CD4-positive, alpha-beta T cell treated with Interleukin-1 beta for 1 hour (primary cell): ENCODE measurements at places on chromosomes 4 and X.

GRCh38 chr4:90317785-90318184, 190.6 kb downstream of the CCSER1 start:
- DNase-seq, result no peak

DNA sequence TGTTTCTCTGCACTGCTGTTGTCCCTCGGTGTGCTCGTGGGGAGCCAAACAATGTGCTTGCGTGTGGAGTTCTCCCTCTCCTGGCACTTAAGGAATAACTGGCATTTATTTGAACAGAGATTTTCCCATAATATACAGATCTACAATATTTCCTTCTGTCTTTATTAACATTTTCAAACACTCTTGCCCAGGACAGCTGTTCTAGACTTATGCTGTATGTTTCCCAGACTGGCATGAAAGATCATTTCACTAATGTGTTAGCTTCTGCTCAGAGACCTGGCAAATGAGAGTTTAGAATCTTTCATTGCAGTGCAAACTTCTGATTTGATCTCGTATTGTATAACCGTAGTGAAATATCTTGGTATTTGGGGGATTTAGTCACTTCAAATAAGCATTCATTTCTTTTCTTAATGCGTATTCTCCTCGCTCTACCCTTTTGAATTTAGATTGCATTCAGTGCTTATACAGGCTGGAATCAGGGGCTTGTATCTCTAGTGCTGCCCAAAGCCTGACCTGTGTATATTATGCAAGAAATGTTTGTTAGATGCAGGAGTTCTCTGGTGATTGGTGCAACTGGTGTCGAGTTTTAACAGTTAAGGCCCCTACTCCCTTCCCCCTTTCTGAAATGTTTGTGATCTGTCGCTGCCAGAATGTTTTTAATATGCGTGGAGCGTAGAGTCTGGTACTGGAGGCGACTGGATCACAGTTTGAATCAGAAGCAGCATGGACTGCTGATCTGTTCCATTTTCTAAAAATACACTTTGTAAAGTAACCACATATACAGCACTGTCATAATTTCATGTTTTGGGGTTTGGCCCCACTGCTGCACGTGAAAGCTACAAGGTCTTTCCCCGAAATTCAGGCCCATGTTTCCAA, 326.3 kb downstream of the ARHGAP10 start:
- no peak for DNase-seq

DNA sequence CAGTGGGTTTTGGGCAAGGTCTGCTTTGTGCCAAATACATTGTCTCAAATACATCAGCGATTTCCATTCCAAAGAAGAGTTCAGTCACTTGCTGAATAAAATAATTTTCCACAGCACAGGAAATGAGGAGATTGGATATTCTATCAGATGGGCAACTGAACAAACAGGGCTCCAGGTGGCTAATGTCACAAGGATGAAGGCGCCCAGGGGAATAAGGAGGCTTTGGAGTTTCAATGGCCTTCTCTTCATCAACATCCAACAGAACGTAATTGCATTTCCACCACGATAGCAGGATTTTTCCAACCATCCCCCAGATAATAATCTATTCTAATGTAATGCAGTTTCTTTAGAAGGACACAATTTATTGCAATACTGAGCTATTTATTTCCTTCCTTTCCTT, 104.7 kb upstream of the KLHL13 start:
- DNase-seq, result no peak

DNA sequence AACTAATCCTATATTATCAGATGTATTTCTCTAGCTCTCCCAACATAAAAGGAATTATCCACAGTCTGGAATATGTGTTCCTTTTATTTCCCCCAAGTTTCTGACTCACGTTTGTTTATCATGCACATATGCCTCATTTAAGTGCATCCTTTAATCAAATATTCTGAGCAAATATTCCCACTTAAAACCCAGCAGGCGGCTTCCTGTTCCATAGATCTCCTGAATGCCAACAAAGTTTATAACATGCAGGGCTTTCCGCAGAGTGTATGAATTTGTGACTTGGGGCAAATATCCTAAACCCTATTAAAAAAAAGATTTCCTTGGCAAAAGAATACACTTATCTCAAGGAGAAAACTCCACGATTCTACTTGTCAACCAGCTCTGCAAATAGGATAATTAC, 16.9 kb downstream of the GLRA2 start:
- no peak for DNase-seq

DNA sequence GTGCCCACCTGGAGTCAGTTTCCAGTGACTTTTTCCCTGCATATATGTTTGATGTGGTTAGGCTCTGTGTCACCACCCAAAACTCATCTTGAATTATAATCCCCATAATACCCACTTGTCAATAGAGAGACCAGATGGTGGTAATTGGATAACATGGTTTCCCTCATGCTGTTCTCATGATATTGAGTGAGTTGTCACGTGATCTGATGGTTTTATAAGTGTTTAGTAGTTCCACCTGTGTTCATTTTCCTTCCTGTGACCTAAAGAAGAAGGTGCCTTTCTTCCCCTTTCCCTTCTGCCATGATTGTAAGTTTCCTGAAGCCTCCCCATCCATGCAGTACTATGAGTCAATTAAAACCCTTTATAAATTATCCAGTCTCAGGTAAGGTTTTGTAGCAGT, 740.9 kb downstream of the ARAP2 start:
- no peak for DNase-seq

GRCh38 chrX:64894454-64895038, 81.7 kb downstream of the ZC4H2 start:
- DNase-seq, result peak; percentile 12

DNA sequence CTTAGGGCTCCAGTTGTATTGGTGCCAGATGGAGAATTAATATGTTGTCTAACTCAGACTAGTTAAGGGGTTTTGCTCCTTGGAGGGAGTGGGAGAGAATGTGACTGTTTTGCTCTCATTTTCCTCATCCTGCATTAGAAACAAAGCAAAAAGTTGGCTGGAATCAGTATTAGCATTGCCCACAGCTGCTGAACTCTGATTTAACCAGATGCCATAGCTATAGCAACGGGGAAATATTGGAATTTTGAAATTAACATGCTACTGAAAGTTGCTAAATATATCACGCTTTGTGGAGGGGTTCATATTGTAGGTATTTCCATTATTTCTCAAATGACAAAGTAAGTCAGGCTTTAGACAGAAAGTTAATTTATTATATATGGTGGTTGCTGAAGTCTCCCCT, 66.7 kb upstream of the EOLA2 start:
- no peak for DNase-seq

DNA sequence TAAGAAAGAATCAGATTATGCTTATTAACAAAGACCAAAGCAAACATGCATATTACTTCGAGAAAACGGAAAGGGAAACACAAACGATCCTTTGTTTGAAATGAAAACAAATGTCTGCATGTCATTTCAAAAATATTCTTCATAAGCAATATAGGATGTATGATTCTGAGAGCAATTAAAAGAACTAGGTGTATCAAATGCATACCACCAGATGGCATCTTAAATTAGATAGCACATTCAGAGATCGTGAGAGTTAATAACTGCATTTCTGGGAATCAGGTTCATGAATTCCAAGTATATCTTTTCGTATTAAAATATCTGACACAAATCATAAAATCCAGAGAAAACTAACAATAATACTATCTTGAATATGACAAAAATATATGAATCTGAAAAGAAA, 159.5 kb downstream of the PPP3CA start:
- no peak for DNase-seq

DNA sequence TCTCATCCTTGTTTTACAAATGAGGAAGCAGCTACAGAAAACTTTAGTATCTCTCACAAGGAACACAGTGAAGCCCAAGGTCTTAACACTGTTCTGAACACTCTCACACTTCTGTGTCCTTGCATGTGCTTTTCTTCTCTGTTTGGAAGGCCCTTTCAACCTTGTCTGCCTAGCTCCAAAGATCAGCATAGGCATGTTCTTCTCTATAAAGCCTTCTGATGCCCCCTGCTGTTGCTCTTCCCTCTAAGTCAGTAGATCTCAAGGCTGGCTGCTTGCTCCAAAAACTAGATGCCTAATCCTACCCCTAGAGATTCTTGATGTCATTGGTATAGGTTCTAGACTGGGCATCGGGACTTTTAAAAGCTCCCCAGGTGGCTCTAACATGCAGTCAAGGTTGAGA, 5.9 kb downstream of the APOO start:
- DNase-seq, result peak; percentile 54

GRCh38 chr4:148300877-148301276, 141.3 kb downstream of the NR3C2 start:
- DNase-seq, result no peak

- DNase-seq, result no peak
Measured at GRCh38 chrX:27882695-27883094, 74.9 kb downstream of the MAGEB10 start.

GRCh38 chr4:60637976-60638375, 562.1 kb upstream of the ADGRL3 start:
- no peak for DNase-seq

- no peak for DNase-seq
Measured at GRCh38 chrX:126237524-126237923, 71.4 kb upstream of the DCAF12L2 start.

DNA sequence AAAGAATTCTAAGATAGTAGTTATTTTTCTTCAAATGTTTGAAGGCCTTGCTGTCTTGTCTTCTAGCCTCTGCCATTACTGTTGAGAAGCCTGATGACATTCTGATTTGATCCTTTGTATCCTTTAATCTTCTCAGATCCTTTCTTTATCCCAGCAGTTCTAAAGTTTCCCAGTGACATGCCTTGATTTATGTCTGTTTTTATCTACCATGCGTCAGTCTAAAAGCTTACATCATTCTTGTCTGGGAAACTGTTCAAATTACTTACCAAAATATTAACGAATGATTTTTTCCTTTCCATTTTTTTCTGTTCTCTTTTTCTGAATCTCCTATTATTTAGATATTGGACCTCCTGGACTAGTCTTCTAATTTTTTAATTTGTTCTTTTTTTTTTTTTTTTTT, 78.3 kb upstream of the HELT start:
- DNase-seq, result no peak

GRCh38 chr4:48370260-48371134, 29.2 kb downstream of the SLAIN2 start:
- DNase-seq, result no peak

- DNase-seq, result peak; percentile 30
Measured at GRCh38 chrX:48468247-48468671, 1.8 kb downstream of the SLC38A5 start.

DNA sequence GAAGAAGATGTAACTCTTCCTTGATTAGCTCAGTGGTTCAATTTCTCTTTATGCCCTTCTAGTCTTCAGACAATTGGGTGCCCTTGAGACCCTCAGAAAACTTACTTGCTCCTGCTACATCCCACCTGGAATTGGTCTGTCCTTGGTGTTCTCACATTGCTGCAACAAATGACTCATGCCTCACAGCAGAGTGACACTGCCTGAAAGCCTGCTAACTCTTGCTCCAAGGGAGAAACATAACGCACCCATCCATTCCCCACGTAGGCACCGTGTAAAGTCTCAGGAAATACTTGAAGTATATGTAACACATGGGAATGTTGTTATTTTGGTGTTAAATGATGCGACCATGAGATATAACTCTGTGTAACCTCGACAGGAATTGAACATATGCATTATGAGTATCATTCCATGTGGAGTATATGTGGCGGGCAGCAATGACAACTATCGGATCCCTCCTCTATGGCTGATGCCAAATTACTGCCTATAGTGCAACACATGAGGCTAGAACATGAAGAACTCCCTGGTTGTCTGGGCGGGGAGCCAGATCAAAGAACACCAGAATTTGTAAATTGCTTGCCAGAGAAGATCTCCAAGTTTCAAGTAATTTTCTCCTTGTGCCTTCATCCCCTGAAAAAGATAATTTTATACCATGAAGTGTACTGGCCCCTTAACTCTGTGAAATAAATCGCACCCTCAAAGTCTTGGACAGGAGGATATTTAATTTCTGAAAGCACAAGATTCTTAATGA, 231.3 kb upstream of the STK26 start:
- DNase-seq, result no peak

DNA sequence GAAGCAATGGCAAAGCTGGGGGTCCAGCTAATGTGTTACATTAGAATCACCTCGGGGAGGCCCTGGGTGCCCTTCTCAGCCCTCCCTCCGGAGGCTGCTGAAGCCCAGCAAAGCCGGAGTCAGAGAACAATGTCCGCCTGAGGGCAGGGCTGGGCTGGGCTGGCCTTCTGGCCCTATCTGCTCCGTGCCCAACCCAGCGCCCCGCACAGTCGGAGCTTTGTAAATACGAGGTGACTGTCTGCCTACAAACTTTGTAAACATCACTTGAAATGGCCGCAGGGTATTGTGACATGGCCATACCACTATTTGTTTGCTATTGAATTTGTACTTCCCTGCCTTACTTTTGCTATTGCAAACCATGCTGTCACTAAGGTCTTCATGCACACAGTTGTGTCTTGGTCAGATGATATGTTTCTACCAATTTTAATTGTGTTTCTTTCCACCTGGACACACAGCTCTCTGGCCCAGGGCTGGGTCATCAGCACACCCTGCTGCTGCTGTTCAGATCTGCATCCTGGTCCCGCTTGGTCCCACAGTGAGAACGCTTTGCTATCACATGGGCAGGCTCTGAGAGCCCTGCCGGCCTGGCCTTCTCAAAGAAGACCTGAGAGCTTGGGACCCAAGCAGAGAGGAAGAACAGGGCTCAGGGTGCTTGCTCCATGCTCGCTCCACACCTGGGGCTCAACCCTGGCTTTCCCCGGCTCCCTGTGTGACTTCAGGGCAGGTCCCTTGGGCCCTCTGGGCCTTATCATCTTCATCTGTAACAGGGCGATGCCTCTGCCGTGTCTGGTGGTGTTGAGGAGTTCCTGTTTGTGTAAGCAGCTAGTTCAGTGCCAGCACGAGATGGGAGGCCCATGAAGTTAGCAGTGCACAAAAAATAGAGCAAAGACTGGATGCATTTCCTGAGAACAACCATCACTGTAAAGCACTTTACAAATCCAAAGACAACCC, 2.3 kb downstream of the S100P start:
- DNase-seq, result peak; percentile 69

DNA sequence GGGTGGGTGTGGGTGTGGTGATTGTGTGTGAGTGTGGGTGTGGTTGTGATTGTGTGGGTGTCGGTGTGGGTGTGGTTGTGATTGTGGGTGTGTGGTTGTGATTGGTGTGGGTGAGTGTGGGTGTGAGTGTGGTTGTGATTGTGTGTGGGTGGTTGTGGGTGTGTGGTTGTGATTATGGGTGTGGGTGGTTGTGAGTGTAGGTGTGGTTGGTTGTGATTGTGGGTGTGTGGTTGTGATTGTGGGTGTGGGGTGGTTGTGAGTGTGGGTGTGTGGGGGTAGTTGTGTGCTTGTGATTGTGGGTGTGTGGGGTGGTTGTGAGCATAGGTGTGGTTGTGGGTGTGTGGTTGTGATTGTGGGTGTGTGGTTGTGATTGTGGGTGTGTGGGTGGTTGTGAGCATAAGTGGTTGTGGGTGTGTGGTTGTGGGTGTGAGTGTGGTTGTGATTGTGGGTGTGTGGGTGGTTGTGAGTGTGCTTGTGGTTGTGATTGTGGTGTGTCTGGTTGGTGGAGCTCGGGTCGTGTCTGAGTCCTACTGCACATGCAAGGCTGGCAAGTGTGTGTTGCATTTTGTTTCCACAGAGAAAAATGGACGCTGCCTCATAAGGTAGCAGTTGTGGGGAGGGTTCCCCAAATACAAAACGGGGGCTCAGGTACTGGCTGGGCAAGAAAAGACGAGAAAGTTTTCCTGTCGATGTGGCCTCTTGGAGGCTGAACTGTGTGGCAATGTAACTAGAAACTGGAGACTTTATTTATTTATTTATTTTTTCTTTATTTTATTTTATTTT, 116.7 kb downstream of the UBE2K start:
- DNase-seq, result peak; percentile 9
